CMK (cell line): ENCODE measurements at places on chromosomes 2 and 18.

DNA sequence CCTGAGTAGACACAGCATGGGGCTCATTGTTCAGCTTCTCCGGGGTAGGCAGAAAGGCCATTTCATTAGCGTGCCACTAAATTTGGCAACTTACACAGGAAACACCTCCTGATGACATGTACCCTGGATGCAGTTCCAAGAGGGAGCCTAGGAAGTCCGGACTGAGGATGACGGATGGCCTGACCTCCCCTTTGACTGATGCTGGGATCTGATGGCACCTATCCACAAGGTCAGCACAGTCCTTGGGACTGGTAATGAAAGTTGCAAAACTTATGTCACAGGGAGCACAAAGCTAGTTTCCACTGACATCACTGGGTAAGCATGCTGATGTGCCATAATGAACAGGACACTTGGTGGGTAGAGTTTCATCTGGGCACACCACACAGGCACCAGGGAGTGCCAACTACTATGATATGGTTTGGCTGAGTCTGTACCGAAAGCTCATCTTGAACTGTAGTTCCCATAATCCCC lies 126.7 kb upstream of the ARL4C start:
- no peak for DNase-seq

- no peak for DNase-seq
These were observed 182.5 kb downstream of the TMX3 start for GRCh38 chr18:68532328-68532885.

DNA sequence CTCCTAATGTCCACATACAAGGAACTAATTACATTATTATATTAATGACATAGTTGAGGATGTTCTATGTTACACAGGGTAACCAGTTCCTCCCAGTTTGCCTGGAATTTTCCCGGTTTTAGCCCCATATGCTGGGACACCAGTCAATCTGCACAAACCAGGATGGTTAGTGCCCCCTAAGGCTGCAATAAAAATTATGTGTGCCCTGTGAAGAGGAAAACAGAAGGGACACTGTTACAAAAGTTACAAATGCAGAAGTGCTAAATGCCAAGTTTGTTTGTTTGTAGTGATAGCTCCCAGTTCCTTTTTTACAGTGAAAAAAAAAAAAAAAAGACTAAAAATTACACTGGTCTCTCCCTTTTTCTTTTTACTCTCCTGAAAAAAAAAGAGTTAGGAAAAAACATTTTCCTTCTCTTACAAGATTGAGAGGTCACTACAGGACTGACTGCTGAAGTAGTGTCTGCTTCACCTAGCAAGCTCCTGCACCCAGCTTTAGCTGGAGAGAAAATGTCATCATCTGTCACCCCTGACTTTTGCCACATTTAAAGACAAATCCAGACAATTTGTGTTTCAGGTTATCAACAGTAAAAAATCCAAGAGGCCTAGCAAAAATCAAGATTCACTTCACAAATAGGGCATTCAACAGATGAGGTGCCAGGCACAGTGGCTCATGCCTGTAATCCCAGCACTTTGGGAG lies 3.2 kb downstream of the ANKRD44 start:
- DNase-seq, result no peak

DNA sequence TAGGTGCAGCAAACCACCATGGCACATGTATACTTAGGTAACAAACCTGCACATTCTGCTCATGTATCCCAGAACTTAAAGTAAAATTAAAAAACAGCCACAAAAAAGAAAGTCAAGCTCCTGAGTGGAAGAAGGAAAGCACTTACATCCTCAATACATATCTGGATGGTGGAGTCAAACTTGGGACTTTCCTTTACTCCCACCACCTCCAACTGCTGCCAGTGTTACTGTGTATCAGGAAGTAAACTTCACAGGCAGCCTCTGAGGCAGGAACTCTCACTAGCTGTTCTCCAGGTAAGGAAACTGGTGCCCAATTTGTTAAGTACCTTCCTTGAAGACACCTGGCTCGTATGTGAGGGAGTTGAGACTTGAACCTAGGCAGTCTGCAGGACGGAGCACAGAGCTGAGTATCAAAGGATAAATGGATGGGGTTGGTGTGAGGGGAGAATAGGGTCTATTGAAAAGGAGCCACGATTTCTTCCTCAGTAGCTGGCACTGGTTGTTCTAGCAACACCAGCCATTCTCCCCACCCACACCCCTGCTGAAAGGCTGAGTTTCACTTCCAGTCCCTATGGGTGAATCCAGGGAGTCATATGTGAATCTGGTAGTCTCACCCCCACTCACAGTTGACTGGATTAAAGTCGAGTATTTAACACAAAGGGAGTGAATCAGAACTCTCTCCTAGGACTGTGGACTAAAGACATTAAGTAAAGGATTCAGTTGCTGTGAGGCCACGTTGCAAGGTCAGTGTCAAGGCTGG lies 50.0 kb upstream of the GPR39 start:
- DNase-seq, result no peak

GRCh38 chr18:24976502-24976901 lies 375.5 kb downstream of the ZNF521 start:
- no peak for DNase-seq

DNA sequence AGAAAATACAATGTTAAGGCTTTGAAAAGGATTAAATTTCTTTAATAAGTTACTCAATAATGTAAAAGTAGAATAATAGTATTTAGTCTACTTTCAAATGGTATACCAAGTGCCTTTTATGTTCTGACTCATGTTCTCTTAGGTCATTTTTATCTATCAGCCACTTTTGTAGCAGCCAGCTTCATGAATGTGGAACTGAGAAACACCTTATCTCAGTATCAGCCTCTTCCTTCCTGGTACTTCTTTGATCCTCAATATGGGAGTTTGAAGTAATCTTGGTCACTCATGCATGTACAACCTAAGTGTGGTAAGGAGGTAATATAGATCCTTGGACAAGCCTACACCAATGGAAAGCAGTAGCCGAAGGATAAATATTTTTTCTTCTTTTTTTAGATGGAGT lies 180.4 kb upstream of the NRXN1 start:
- peak; percentile 22 for DNase-seq
